ENCODE measurements at places on chromosomes 11 and 22.

GRCh38 chr11:833849-834311 is 1.1 kb downstream of the CD151 start:
- DNase-seq = no peak

DNA sequence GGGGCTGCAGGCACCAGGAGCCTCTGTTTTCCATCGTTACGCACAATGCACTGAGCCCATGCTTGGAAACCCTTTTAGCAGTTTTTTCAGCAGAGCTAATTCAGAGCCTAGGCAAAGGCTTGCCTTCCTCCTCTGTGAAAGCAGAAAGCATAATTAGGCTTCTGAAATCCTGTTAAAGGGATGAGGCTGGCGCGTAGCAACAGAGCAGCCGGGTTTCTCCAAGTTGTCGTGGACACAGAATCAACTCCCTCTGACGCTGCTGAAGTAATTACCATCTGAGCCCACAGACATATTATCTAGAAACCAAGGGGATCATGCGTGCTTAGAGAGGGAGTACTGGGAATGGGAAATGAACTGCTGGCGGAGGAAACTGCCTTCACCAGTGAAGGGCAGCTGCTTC is 85.4 kb downstream of the MYO18B start:
- DNase-seq = no peak

- no peak for DNase-seq
These were observed 90.4 kb downstream of the SERGEF start for GRCh38 chr11:17922416-17922788.

GRCh38 chr11:61911128-61911700 is 6.2 kb downstream of the RAB3IL1 start:
- DNase-seq = no peak

DNA sequence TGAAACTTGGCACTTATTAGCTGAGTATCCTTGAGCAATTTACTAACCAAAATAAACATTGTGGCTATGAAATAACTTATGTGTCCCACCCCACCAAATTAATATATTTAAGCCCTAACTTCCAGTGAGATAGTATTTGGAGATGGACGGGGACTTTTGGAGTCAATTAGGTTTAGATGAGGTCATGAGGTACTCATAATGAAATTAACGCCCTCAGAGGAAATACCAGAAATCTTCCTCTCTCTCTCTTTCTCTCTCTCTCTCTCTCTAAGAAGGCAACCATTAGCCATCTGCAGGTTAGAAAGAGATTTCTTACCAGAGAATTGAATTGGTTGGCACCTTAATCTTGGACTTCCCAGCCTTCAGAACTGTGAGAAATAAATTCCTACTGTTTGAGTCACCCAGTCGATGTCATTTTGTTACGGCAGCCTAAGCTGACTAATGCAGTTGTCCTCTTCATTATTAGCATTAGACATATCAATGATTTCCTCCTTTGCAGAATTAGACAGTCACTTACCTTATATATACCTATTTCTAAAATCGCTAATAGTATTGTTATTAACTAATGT is 1284.0 kb downstream of the FAM181B start:
- no peak for DNase-seq

GRCh38 chr11:12179531-12179930 is 69.1 kb downstream of the MICAL2 start:
- DNase-seq = no peak

DNA sequence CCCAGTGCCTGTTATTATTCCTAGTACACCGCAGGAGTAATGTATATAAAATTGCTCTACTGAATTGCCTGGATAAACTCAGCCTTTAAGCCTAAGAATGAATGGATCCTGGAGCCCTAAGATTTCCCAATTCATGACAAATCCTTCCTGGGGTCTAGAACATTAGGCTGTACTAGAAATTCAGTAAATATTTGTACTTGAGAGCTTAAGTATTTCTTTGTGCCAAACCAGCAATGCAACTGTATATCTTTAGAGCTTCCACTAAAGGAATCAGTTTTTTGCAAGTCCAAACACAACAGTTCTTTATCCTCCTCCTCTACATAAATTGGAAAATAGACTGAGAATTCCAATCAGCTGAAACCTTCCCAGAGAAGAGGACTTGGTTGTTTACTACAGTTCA is 65.6 kb downstream of the FAM168A start:
- no peak for DNase-seq

- no peak for DNase-seq
These were observed 12.0 kb downstream of the TNNT3 start for GRCh38 chr11:1931341-1932104.

DNA sequence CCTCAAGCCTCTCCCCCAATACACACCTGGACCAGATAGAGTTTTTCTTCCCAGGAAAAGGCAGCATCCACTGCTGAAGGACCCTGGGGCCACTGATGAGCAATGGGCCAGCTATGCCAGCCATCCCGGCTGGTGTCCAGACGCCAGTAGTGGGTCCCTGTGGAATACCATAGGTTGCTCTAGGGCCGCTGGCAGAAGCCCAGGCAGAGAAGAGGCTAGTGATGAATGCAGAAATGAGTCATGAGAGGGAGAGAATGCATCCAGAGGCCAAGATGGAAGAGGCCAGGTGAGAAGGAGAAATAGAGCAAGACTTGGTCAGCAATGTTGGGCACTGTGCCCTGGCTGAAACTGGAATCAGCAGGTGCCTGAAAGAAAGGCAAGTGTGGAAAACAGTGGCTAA is 8.9 kb downstream of the HPX start:
- no peak for DNase-seq

- no peak for DNase-seq
These were observed 5.3 kb downstream of the CABP2 start for GRCh38 chr11:67517784-67518552.

GRCh38 chr11:26742966-26743365 is 21.1 kb upstream of the SLC5A12 start:
- DNase-seq = no peak

GRCh38 chr11:14249121-14249963 is 109.6 kb downstream of the RRAS2 start:
- DNase-seq = no peak

Data from vagina (tissue), 2 donors.